ENCODE measurements at places on chromosomes 5 and 9.
A peak's percentile ranks its signal among the peaks of the same experiment; 100 is the strongest.

DNA sequence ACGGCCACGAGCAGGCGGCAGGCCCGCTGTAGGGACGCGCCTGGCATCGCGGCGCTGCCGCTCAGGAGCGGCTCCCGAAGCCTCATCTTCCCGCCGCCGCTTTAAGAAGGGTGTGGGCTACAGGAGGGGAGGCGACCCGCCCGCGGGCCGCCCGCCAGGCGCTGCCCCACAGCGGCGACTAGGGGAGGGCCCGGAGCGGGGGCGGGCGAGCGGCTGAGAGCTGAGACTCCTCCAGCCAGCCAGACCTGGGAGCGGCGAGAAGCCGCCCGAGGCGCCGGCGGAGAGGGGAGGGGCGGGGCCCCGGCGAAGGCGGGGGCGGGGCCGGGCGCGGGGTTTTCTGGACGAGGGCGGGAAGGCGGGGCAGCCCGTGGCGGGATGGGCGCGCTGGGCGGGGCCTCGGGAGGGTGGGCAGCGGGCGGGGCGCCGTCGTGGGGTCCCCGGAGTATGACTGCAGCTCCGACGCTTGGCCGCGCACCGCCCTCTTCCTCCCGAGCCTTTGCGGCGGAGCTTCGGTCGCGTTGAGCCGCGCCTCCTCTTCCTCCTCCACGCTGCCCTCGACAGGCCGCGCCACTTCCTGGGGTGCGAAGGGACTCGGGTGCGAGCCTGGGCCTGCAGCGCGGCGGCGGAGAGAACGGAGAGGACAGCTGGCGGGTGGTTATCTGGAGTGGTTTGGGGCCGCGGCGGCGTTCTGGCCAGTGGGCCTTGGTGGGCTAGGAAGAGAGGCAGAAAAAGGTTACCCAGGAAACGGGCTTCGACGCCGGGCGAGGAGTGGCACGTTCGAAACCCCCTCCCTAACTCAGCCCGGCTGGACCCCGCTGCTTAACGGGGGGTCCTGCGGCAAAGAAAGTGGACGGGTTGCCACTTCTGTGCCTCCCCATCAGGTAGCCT, at the start of gene B4GALT1:
Gene B4GALT1, minus strand, starts transcription at position 253 of the 888 bp plus-strand sequence. Its CDS starts 167 bp downstream, at position 86.
- peak; percentile 94 for DNase-seq

GRCh38 chr5:82365744-82366228, 87.6 kb upstream of the RPS23 start:
- DNase-seq, result peak; percentile 56

GRCh38 chr5:78373231-78373630, 12.8 kb downstream of the SCAMP1 start:
- DNase-seq, result no peak

- peak; percentile 30 for DNase-seq
Observed at GRCh38 chr5:9233712-9234111, 312.2 kb downstream of the SEMA5A start.

DNA sequence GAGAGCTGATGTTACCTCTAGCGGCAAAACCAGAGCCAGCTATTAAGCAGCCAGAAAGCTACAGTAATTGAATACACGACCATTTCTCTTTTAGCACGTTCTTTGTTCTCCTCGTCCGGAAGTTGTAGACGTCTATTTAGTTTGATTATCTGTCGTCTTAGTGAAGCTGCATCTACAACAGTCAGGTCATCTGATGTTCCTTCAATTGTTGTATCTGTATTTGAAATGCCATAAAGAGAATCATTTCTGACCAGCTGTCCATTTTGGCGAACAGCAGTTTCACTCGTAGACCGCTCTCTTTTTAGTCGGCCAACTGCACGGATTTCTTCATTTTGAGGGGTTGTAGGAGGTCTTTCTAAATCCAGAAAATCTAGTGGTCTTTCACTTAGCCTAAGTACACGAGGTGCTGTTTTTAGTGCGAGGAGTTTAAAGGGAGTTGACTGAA, 12.6 kb downstream of the PDE6A start:
- DNase-seq, result no peak

GRCh38 chr5:94217745-94218144, 400.7 kb downstream of the KIAA0825 start:
- no peak for DNase-seq

- DNase-seq, result no peak
Observed at GRCh38 chr9:23537192-23538066, 288.6 kb downstream of the ELAVL2 start.

- peak; percentile 11 for DNase-seq
Observed at GRCh38 chr5:35436400-35437057, 181.1 kb upstream of the SPEF2 start.

DNA sequence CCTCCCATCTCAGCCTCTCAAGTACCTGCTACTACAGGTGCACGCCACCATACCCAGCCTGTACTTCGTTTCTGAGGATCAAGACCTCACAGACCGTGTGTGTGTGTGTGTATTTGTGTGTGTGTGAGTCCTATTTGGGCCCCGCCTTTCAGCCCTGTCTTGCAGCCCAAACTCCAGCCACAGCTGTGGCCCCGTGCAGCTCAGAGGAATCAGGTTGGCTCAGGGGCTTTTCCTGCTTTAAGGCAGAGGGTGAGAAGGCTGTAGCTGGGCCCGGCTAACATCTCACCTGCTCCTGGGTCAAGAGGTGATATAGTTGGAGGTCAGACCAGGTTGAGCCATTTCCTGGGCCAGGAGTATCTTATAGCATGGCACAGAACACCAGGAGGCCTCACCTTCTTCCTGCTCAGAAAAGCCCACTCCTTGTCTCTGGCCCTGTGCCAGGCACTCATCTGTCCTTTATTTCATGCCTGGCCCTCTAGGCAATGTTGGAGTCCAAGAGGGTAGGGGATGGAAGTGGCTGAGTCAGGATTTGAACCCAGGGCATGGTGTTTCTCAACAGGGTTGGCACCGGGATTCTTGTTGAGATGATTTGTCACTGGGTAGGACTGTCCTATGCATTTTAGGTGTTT, 1.6 kb upstream of the PHYKPL start:
- DNase-seq, result no peak

GRCh38 chr9:83707518-83707767, 315 bp downstream of the UBQLN1 start:
- peak; percentile 84 for DNase-seq

- no peak for DNase-seq
Observed at GRCh38 chr9:130843049-130843908, 8.2 kb downstream of the ABL1 start.

DNA sequence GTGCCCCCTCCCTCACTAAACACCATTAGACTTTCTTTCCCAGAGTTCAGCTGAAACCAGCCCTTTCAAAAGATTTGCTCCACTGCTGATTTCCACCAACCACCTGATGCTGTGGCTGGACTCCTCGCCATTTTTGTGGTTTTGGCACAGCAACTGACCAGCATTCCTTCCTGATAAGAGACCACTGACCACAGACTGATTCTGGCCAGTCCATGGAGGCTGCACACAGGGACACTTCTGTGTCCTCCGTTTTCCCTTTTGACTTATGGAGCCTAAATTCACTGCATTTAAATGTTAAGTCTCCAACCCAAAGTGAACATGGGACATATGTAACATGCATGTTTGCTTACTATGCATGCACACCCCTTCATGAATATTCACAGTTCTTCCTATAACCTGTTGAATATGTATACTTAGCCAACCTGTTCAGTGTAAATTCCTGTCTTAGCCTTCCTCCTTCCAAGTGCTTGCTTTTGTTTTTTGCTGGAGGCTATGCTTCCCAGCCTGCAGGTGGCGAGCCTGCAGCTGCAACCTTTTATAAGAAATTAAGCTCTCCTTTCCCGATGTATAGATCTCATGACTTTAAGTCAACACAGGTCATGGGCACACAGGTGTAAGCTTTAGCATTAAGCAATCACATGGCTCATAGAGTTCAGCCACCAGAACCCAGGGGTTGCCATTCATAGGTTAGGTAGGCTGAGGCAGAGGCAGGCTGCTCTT, 78.7 kb downstream of the ACTL7B start:
- peak; percentile 79 for DNase-seq

DNA sequence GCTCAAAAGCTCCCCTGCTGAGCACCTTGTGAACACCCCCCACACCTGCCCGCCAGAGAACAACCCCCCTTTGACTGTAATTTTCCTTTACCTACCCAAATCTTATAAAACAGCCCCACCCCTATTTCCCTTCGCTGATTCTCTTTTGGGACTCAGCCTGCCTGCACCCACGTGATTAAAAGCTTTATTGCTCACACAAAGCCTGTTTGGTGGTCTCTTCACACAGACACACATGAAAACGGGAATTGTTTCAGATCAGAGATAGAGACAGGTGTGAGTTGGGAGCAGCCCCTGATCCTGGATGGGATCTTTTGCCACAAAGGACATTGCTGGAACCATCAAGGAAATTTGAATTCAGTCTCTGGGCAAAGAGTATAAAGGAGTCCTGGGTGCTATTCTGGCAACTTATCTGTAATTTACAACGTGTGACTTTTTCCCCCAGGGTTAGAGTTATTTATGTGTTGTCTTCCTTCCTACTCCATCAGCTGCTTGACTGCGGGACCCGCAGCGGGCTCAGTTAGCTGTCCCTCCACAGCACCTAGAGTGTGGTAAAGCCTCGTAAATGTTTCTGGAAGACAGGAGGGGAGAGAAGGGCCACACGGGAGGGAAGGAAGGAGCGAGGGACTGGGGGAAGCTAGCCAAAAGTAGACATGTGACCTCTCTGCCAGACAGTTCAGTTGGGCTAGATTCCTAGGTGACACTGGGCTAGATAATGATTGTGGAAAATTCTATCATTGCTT, 437.0 kb downstream of the ZNF608 start:
- no peak for DNase-seq

- no peak for DNase-seq
Observed at GRCh38 chr5:116273448-116274242, 188.8 kb downstream of the COMMD10 start.

GRCh38 chr9:90846770-90847419, 45.3 kb downstream of the SYK start:
- DNase-seq, result no peak

DNA sequence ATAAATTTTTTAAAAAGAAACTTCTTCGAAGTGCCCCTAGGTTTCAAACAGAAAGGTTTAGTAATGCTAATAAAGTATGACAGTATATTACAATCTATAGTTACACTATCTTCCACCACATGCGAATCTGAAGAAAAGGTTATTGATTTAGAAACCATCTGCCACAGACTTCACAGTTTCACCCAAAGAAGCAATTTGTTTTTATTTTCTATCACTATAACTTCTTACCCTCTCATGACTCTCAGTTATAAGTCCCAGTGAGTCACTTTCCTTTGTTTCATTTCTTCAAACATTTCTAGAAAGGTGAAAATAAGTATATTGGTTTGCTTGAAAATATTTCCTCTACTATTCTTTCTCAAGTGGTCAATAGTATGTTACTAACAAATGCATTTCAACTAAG, 93.6 kb downstream of the MCTP1 start:
- no peak for DNase-seq

- DNase-seq, result no peak
Observed at GRCh38 chr9:83472764-83473163, 65.4 kb downstream of the FRMD3 start.

DNA sequence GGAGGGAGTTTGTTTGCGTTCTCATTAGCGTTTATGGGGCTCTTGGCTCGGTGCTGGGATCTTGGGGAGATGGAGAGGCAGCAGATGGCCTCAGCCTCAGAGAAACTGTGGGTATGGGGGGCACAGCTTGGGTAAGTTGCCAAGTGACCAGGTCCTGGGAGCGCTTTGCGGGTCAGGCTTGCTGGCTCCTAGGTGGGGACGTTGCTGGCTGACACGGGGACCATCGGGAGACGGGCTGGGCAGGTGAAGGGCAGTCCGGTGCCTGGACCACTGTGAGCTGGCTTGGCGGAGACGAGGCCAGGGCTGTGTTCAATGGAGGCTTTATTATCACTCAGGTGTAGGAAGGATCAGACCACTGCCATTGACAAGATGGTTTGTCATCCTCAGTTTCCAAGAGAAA, 30.0 kb downstream of the FGD3 start:
- no peak for DNase-seq

DNA sequence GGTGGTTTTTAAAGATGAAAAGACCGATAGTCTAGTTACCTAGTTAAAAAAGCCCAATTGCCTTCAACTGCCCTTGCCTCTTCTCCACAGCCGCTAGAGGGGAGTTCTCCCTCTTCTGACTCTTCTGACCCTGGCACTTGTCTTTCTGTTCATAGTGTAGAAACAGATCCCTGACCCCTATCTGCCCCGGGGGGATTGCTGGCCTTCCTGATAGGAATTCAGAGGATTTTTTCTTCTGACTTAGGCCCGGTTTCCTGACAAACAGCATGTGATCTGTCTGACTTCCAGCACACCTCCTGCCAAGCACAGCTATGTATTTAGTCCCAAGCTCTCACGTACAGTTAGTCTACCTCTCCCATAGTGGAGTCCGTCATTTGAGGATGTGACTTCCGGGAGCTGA, 5.0 kb upstream of the TMEM268 start:
- no peak for DNase-seq

DNA sequence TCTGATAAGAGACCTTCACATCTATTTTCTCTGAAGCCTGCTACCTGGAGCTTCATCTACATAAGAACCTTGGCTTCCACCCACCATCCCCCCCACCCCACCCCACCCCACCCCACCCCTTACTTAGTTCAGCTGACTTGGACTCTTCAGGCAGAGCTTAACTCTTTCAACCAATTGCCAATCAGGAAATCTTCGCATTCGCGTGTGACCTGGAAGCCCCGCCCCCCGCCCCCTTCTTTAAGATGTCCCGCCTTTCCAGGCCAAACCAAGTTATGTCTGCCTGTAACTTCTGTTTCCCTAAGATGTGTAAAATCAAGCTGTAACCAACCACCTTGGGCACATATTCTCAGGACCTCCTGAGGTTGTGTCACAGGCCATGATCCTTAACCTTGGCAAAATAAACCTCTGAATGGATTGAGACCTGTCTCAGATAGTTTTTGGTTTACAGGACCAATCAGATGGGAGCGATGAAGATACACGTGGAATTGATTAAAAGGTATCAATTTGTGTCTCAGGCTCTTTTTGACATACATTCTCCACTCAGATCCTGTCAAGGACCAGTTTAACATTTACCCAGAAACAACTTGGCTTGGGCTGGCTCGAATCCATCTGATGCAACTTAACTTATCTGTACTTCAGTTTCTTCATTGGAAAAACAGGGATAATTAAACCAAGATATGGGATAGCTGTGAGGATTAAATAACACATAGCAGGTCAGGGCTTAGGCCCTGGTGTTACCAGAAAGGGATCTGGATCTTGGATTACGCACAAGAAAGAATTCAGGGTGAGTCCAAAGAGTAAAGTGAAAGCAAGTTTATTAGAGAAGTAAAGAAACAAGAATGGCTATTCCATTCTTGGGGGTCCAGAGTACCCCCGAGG, 43.6 kb downstream of the GALNT12 start:
- DNase-seq, result no peak
